Fibroblast of lung (primary cell): ENCODE measurements at places on chromosomes 1 and 21. TPM values are rescaled to one million over a fixed set of nuclear protein-coding genes. Genes with fewer than 3 reads are reported as not detected.

DNA sequence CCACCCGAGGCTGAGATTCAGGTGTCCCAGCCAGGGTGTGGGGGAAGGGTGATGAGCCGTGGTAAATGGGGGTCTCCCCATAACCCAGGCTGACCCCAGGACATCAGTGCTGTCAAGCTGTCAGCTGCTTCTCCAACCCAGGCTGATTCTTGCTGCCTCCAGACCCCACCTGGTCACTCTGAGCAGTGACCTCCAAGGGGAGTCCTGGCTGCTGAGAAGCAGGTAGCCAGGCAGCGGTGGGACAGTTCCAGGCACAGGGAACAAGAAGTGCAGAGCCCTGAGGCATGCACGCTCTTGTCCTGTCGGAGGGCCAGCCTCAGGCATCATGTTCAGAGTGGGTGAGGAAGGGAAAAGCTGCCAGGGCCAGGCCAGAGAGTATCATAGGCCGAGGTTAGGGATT is 1.1 kb downstream of the ESPN start:
- DNase-seq: no peak

- no peak for DNase-seq
These were observed 397.7 kb downstream of the RPS6KC1 start for GRCh38 chr1:213448776-213449175.

DNA sequence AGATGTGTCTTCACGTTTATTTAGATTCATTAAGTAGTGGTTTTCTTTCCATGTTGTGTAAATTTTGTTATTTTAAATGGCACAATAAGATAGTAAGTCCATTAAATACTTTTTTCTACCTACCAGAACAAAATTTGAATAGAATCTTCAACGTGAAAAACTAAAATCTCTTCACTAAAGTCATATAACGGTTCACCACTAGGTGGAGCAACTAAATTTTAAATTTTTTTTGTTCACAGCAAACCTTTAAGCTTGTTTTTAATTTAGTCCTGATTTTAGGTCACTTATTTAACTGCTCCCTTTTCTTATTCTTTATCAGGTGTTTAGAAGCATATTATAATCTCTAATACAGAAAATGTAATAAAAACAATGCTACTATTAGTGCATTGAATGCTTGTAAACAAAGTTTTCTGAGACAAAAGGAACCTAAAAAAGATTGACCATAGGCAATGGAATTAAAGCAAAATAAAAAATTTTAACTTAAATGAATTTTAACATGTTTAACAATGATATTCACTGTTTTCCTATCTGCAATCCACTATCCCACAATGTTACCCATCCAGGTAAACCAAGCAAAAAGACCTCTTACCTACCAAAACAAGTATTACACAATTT is 28.3 kb upstream of the PKN2 start:
- DNase-seq: peak; percentile 13

Gene BSND
- total RNA-seq: not detected in 2 replicates

Gene PROK1
- not detected in 2 replicates for total RNA-seq

Gene PRDM2
- total RNA-seq: 7.2 and 9.1 TPM in 2 replicates

GRCh38 chr1:150010393-150011115 is at the start of gene OTUD7B:
Gene OTUD7B (minus strand): TSS chr1:150010726. CDS start chr1:149977510, 33,216 bp downstream.
- DNase-seq: peak; percentile 87

GRCh38 chr1:26747048-26747447 is 40.7 kb upstream of the PIGV start:
- DNase-seq: no peak

Gene OR2L8
- total RNA-seq: 0.17 TPM in 1 of 2 replicates, not detected in the other

Gene LCE2A
- total RNA-seq: 0.33 TPM in 1 of 2 replicates, not detected in the other

Gene FMN2
- total RNA-seq: 1.5 and 13.7 TPM in 2 replicates

DNA sequence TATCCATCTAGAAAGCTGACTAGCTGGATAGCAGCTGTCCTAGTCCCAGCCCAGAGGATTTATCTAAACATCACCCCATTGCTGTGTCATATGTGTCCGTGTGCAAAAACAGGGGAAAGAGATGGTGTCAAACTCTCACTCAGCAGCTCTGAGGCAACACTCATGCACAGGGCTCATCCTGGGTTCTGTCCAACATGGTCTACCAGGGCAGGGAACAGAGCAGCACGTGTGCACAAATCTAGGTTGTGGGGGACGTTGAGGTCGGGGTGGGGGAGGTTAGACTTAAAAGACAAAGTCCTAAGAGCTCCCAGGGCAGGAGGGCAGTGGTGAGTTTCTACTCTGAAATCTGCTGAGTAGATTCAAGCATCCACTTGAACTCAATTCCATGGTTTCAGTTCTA is 16.2 kb downstream of the PI4KB start:
- no peak for DNase-seq

- DNase-seq: peak; percentile 51
These were observed 22.8 kb upstream of the STRIP1 start for GRCh38 chr1:110011527-110012041.

Gene LCE1E
- not detected in 2 replicates for total RNA-seq

- no peak for DNase-seq
These were observed 39.9 kb downstream of the ATP1A1 start for GRCh38 chr1:116412898-116413297.

GRCh38 chr1:47175227-47175934 is 14.5 kb downstream of the PDZK1IP1 start:
- DNase-seq: peak; percentile 37

Gene SPRR4
- total RNA-seq: not detected in 2 replicates

- DNase-seq: no peak
These were observed 993.8 kb upstream of the NCAM2 start for GRCh38 chr21:20004367-20004766.

DNA sequence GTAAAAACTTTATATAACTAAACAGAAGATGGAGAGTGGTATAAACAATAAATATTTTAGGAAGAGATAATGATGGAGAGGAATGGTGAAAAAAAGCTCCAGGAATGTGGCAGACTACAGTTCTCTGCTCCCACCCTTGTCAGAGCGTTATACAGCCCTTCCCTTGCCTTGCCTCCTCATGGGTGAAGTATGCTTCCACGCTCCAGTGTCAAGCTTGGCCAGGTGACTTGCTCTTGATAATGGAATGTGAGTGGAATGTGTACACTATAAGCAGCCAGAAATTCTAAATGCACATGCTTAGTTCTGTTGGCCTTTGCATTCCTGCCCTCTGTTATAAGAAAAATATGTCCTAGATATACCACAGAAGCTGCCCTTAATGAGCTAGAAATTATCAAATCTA is 24.7 kb upstream of the POGK start:
- no peak for DNase-seq

DNA sequence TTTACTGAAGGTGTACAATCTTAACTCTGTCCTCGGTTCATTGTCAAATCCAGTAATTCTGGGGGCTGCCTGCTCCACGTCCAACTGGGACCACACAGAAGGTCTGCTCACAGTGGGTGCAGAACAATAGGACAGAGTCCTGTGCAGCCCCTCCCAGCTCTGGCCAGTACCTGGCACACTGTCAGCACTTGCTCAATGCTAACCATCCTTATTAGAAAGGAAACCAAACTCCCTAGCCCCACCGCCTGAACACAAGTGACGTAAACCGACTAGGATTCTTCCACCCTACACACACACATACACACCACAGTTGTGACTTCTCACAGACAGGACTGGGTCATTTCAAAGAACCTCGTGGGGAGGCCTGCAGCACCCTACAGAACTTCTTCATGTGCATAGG is 5.2 kb downstream of the BCAR3 start:
- peak; percentile 42 for DNase-seq

Gene MYBPHL
- total RNA-seq: not detected in 2 replicates

DNA sequence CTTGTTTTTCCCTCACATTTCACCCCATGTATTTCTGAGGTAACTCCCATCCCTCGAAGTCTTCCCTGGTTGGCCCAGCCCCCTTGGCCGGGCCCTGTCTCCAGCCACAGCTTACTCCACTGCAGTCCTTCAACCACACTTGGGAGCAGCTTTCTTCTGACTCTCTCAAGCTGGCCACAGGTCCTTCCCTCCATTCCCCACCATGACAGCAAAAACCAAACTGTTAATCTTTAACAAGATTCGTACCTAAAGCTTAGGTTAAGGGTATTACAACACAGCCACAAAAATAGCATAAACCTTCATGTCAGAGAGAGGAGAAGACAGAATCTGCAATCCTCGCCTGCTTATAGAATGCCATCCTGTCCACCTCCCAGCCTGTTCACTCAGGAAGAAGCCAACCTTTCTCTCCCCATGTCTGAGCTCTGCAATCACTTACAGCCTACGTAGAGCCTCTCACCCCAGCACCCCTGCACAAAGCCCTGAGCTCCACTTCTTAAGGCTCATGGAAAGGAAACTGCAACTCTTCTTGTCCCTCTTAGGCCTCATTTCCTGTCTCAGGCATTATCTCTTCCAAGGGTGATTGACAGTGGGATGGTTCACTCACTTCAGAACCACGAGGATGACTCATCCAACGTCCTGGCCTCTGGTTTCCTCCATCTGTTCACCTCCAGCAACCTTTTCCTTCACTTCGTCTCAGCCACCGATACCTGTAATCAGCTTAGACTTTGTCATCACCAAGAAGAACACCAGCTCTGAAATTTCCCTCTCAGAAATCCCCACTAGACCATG is 72.8 kb downstream of the CD2 start:
- no peak for DNase-seq

DNA sequence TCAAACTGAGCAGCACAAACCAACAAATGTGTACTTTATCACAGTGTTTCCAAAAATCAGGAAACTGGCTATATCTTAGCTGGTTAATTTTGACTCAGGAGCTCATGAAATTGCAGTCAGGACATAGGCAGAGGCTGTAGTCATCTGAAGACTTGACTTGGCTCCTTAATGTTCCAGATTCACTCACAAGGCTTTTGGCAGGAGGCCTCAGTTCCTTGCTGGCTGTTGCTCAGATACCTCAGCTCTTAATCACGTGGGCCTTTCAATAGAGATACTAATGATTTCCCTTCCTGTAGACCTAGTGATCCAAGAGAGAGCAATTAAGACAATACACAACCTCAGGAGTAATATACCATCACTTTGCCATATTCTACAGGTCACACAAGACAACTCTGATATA is 537.7 kb downstream of the BRINP3 start:
- peak; percentile 49 for DNase-seq

GRCh38 chr21:27505516-27505915 is 538.6 kb upstream of the ADAMTS5 start:
- DNase-seq: peak; percentile 79

Gene KCNN3
- total RNA-seq: not detected in 2 replicates

DNA sequence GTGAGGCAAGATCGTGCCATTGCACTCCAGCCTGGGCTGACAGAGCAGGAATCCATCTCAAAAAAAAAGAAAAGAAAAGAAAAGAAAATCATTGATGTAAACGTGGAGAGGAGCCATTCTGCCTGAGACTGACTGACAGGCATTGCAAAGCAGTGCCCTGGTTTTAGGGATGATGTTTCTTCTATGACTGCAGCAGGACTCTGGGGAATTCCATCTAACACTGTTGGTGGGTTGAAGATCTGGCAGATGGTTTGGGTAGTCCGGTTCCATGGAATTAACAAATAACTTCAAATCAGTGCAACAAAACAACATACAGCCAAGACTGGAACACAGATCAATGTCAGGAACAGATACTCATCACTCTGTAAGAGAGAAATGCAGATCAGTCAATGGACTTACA is 17.8 kb upstream of the LAMC2 start:
- DNase-seq: no peak

DNA sequence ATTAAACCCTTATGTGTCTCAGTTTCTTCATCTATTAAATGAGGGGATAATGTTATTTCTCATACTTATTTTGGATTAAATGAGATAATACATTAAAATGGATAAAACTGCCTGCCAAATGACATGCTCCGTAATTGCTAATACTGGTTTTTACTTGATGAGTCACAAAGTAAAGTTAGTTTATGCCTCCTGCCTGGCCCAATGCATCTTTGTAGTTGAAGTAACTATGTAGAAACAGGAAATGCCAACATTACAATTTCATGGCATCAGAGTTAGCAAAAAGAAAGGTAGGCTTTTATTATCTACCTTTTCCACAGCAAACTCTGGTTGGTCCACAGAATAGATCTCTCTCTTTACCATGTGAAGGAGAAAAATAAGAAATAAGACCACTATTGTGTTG is 214.5 kb downstream of the TBX15 start:
- DNase-seq: no peak

Gene CLDN8
- total RNA-seq: not detected in 2 replicates

Gene BEND5
- 0.77 TPM in 1 of 2 replicates, not detected in the other for total RNA-seq

- DNase-seq: peak; percentile 82
These were observed 23.8 kb upstream of the PPP1R15B start for GRCh38 chr1:204435381-204435831.

- peak; percentile 38 for DNase-seq
These were observed 5.0 kb downstream of the TAF5L start for GRCh38 chr1:229620876-229621275.

GRCh38 chr1:221419513-221420095 is 322.3 kb downstream of the DUSP10 start:
- peak; percentile 96 for DNase-seq

Gene ADGRL4
- 3.1 and 5.0 TPM in 2 replicates for total RNA-seq

Gene RYR2
- 0.17 and 0.51 TPM in 2 replicates for total RNA-seq
